ENCODE measurements at places on chromosomes 2 and 18. TPM values are rescaled to one million over a fixed set of nuclear protein-coding genes. Genes with fewer than 3 reads are reported as not detected.

Gene IL36A
- total RNA-seq, result not detected

Gene RELCH
- 22.4 TPM for total RNA-seq

Gene SCN7A
- not detected for total RNA-seq

Gene GPBAR1
- not detected for total RNA-seq

Gene SP110
- total RNA-seq, result 12.4 TPM

Gene NEU4
- 1.4 TPM for total RNA-seq

Gene B4GALT6
- total RNA-seq, result 29.3 TPM

Gene HRH4
- total RNA-seq, result not detected

Gene CHRNG
- not detected for total RNA-seq

Gene TMEM178A
- not detected for total RNA-seq

Gene TSPYL6
- total RNA-seq, result not detected

Gene TCF4
- total RNA-seq, result 11.5 TPM

Gene SGPP2
- not detected for total RNA-seq

Gene ABCG8
- total RNA-seq, result not detected

Gene RNF144A
- 30.3 TPM for total RNA-seq

Gene CAPN14
- 0.24 TPM for total RNA-seq

Gene NRP2
- 62.4 TPM for total RNA-seq

Gene AQP12B
- not detected for total RNA-seq

Gene CSRNP3
- total RNA-seq, result not detected

Gene ALKAL2
- total RNA-seq, result not detected

Gene MAB21L4
- total RNA-seq, result not detected

Gene RNF152
- 4.0 TPM for total RNA-seq

Gene MATN3
- 0.47 TPM for total RNA-seq

Gene OTOF
- not detected for total RNA-seq

Gene SLC4A3
- total RNA-seq, result 5.8 TPM

Gene SLC30A3
- 13.5 TPM for total RNA-seq

Gene FABP1
- not detected for total RNA-seq

Gene TNFRSF11A
- 9.8 TPM for total RNA-seq

Gene CD8B2
- total RNA-seq, result not detected

Gene ODC1
- total RNA-seq, result 582 TPM

Gene LRATD1
- 8.2 TPM for total RNA-seq

Gene CDK15
- total RNA-seq, result 0.72 TPM

Gene ASPRV1
- total RNA-seq, result 0.47 TPM

Gene VIT
- total RNA-seq, result not detected

Gene CEP192
- total RNA-seq, result 21.6 TPM

Gene HOXD3
- not detected for total RNA-seq

Gene CCDC121
- total RNA-seq, result 1.2 TPM

Gene ADD2
- total RNA-seq, result 79.9 TPM

Gene CDH7
- total RNA-seq, result 1.5 TPM

Gene HNMT
- not detected for total RNA-seq

Gene HSBP1L1
- not detected for total RNA-seq

Gene POU3F3
- total RNA-seq, result not detected

Gene DSG4
- not detected for total RNA-seq

Gene NAT8
- not detected for total RNA-seq

Gene UNC80
- total RNA-seq, result 0.79 TPM

Gene LHCGR
- not detected for total RNA-seq

Gene COL4A3
- total RNA-seq, result not detected

Gene FSHR
- not detected for total RNA-seq

Gene PUS10
- total RNA-seq, result 3.7 TPM

Gene SPEG
- 20.6 TPM for total RNA-seq

Gene MSGN1
- not detected for total RNA-seq
